NCI-H1930 (cell line): ENCODE measurements at places on chromosomes 6 and 20.

DNA sequence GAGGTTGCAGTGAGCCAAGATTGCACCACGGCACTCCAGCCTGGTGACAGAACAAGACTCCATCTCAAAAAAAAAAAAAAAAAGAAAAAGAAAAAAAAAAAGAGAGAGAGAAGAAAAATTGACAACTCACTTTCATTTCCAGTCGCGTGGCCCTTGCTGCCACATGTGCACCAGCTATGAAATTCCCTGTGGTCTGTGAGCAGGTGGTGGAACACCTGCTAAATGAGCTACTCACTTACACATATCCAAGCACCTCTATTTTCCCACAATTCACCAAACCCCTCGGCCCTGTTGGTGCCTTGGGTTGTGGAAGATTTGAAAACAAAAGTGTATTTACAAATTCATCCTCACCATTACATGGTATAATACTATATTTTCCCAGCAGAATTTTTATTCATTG, 105.2 kb upstream of the ASF1A start:
- no peak for DNase-seq

- DNase-seq: peak; percentile 16
Observed at GRCh38 chr20:37411408-37412219, 65.7 kb downstream of the SRC start.

GRCh38 chr20:59933296-59933848, at the start of gene SYCP2:
Gene SYCP2, minus strand, starts transcription at chr20:59933637. Its CDS starts 11,224 bp downstream, at chr20:59922413.
- no peak for DNase-seq

DNA sequence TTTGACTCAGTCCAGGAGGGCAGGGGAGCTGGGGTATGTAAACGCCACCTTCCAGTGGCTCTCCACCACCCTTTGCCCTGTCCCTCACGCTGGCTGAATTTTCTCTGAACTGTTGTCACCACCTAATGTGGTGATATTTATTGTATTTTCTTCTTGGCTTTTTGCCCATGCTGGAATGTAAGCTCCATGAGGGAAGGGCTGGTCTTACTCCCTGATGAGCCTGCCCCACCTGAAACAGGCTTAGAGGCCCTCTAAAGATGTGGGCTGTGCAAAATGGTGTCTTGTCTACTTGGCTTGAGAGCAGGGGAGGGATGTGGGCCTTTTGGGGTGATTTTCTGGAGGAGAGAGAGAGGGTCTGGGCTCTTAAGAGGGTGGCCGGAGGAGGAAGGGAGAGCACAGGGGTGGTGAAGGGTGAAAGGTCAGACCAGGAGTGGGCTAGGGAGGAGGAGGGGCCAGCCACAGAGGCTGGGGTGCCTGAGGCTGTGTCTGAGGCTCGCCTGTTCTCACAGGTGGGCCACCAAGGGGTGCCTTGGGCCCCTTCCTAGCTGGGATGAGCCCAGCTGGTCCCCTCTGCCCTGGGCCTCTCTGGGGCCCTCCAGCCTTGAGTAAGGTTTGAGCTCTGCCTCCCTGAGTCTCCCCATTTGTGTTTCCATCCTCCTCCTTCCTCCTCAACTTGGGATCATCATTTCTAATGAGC, 37.3 kb downstream of the SPDEF start:
- DNase-seq: no peak

DNA sequence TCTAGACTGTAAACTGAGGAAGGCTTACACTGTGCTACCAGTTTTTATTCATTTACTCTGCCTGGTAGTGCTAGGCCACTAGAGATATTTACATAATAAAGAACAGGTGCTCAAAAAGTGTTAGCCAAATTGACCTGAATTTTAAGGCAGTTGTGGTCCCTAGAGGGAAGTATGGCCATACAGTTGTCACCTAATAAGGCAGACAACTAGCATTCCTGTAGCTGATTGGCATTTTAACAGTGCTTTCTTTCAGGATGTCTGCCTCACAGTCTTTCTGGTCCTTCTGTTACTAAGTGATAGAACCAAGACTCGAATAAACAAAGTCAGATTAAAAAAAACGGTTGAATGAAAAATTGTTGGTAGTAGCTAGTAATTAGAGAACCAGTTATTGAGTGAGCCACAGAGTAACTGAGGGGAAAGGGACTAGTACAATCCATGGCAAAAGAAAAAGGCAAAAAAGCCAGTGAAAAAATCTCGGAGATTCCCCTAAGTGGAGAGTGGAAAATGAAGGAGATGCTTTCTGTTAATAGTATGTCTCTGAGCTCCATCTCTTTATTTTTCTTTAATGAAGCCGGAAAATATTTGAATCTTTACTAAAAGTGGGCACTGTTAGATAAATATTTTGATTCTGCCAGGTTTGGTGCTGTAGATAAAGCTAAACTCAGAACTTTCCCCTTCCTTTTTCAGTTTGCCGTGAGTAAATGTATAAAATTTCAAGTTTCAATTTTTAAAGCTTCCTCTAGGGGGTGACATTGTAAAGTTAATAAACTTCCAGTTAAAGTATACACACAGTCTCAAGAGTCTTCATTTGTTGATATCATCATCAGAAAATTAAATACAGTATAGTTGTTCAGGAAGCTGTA, 9.1 kb downstream of the VTA1 start:
- DNase-seq: no peak

GRCh38 chr6:23633996-23634395, 492.0 kb upstream of the NRSN1 start:
- peak; percentile 96 for DNase-seq

- no peak for DNase-seq
Observed at GRCh38 chr20:12729326-12729725, 279.4 kb upstream of the SPTLC3 start.

DNA sequence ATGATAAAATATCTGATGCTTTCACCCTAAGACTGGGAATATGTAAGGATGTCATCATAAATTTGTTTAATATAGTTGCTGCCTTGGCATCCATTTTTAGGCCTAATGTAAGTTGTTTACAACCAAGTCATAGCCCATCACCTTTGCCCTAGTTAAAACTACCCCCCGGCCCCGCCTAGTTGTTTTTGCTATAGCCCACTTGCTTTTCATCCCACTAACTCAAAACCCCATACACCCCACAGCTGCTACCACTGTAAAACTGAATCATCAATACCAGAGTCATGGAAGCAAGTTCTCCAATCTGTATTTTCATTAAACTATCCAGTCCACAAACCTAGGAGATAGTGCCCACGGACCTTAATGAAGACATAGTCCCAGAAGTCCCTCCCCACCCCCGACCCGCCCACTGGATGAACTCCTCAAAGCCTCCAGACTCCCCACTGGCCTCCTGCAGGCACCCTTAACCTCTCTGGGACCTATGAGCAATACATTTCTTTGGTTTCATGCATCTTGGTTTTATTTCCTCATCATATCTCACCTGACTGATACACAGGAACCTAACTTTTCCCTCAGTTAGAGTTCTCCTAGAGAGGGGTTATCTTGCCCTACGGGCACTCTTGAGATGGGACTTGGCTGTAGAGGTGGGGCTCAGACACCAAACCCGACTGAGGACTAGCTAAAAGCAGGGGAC, 12.5 kb upstream of the ZDHHC14 start:
- no peak for DNase-seq

DNA sequence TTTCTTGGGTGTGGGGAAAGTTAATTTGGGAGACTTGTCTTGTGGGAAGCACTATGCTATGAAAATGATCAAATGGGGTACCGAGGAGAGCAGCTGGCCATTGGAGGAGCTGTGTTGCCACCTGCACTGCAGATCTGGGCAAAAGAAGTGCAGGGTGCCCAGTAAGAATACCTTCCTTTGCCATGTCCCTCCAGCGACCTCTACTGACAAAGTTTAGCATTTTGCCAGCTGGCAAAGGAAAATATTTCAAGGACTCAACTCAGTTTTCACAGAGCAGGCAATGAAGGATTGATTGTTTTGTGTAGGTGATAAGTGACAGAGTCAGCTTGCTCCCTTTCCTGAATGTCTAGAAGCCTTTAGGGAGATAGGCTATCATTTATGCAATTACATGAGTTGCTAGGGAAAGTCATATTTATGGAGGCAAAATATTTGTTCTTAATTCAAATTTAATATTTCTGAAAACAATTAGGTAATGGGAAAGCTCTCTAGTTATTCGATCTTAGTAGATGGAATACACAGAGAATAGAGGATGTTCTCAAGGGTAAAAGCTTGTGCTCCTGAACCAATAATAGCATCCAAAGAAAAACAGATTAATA, 118.4 kb downstream of the FARS2 start:
- no peak for DNase-seq

DNA sequence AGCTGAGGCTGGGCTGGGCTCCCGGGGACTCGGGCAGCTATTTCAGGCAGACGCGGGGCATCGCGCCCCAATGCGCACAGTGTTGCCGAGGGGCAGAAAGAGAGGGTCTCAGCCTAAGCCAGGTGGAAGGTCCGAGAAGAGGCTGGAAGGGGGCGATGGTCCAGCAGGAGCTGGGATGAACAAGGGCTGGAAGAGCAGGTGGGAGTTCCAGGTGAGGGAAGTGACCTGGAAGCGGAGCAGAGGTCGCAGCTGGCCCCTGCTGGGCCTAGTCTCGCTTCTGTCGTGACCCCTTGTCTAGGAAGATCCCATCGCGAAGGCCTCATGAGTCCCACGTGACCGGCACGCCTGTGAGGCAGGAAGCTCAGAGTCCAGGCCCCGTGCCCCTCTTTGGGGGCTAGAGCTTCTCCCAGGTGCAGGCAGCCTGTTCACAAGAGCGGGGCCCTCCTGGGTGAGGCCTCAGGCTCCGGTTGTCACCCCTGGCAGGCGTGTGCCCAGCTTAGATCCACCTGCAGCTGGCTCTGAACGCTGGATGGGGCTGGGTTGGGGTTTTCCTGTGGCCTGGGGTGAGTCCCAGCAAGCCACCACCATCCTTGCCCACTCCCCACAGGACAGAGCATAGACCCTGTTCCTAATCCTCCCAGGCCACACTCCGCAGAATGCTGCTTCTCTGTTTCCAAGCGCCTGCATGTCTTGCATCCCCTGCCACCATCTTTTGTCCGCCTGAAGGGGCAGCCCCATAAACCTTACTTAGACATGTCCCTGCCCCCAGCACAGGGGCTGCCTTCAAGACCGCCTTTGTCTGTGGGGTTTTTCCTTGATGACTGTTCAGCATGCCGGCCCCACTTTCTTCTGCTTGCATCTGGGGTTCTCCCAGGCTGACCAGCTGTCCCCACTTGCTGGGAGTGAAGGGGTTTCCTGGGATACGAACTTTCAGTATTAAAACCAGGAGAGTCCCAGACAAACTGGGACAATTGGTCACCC, 15.1 kb downstream of the SLC22A3 start:
- DNase-seq: no peak

- no peak for DNase-seq
Observed at GRCh38 chr20:63751471-63752271, 12.1 kb downstream of the SLC2A4RG start.

- no peak for DNase-seq
Observed at GRCh38 chr6:15389765-15390723, 144.2 kb downstream of the JARID2 start.

GRCh38 chr6:47161176-47161687, 119.1 kb upstream of the ADGRF1 start:
- DNase-seq: peak; percentile 85

DNA sequence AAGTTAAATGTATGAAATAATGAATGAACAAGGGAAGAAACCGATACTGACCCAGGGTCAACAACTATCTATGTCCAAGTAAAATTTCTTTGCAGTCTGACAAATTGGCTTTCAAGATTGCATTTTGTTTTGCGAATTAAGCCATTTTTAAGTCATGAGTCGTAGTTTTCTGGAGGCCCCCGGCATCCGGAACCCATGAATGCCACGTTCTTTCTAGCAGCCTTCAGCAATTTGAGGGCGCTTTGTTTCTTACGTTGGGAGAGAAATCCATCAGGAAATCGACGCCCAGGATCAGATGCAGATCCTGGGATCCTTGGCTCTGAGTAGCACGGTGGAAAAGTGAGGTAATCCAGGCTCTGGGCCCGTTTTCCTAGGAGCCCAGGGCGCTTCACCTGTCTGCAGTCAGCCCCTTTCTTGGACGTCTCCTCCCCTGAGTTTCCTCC, 309 bp upstream of the ABRACL start:
- peak; percentile 31 for DNase-seq

GRCh38 chr6:116858060-116858459, 19.0 kb upstream of the RFX6 start:
- no peak for DNase-seq
